RKO (cell line): ENCODE measurements at places on chromosomes 12 and 14.

- DNase-seq, result no peak
These were observed 20.4 kb downstream of the TMTC1 start for GRCh38 chr12:29763301-29763683.

DNA sequence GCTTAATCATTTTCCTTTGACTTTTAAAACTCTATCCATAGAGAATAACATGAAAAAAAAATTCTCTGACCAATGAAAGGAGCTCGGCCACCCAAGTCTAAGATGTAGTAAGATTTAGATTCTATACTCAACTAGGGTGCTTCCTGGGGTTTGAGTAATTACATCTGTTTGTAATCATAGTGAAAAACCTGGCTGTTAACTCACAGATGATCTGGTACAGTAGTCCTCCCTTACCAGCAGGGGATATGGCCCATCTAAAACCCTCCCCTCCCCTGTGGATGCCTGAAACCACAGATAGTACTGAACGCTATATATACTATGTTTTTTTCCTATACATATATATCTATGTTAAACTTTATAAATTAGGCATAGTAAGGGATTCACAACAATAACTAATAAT is 89.2 kb downstream of the DAAM1 start:
- no peak for DNase-seq

GRCh38 chr14:99628887-99629618 is 15.9 kb upstream of the HHIPL1 start:
- peak; percentile 79 for DNase-seq

DNA sequence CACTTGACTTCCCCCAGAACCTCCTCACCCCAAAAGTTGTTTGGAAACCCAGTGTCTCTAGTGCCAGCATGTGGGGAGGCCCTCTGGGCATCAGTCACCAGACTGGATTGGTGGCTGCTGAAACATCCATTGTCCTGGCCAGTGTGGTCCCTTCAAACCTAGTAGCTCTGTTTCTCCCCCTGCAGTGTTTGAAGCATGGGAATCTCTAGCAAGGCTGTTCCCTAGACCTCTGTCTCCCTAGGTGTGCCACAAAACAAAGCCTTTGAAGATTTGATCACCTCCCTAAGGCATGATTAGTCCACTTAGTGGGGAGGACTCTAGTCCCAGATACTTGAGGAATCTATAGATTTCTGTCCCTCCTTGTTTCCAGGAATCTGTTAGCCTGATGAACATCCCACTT is 60.3 kb downstream of the ARF6 start:
- no peak for DNase-seq

GRCh38 chr12:115388139-115388538 is 704.2 kb upstream of the TBX3 start:
- DNase-seq, result no peak

- peak; percentile 99 for DNase-seq
These were observed 156.3 kb downstream of the TMX1 start for GRCh38 chr14:51396222-51396815.

- no peak for DNase-seq
These were observed 78.7 kb upstream of the ZDHHC17 start for GRCh38 chr12:76685246-76685678.

- DNase-seq, result no peak
These were observed 155.4 kb downstream of the C12orf75 start for GRCh38 chr12:105485921-105486320.

DNA sequence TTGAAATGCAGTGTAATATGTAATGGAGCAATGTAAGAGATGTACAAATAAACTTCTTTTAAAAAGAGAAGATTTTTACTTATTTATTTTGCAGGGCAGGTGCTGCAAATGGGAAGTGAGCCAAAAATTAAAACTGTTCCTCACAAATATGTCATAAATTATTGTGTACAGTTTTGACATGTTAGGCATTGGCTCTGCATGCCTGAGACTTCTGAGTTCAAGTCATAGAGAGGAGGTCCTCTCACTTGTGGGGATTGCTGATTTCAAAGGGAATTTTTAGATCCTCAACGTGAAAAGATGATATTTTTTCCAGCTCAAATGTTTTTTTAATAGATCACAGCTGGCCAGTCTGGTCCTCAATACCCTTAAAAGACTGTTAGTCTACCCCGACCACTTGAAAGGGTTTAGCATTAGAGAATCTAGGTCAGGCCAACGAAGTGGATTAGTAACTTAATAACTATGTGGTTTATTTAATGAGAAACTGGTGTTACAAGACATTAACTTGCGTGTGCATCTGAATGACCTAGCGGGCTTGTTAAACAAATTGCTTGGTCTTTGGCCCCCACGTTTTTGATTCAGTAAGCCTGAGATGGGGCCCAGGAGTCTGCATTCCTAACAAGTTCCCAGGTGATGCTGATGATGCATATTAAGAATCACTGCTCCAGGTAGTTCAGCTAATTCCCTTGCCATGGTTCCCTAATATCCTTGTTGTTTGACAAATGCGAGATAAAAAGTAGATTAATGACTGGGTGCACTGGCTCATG is 30.9 kb upstream of the WDR89 start:
- DNase-seq, result no peak

DNA sequence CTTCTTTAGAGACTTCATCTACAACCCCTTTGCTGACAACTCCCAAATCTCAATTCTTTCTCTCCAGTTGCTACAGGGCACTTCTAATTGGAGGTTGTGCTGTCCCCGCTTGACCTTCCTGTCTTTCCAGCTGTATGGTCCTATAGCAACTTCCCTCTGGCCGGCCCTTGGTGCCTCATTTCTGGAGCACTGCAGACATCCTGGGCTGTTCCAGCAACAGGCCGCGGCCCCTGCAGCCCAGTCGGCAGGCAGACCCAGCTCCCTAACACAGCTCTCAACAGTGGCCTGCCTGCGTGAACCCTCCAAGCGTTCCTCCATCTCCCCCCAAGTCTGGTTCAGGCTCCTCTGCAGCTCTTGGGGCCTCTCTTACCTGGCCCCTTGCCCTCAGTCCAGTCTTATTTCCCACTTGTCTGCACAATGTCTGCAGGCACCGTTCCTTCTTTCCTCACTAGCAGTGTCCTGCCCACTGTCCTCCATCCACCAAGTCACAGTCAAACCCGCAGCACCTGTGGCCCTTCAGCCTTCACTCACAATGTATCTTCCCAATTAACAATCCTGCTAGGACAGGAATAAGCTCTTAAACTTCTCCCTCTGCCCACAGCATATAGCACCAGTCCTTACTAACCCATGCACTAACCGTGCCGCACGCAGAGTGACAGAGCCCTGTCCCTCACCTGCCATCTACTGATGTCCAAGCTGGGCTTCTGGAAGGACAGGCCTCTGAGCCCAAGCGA is 1.6 kb upstream of the EML1 start:
- no peak for DNase-seq

GRCh38 chr12:62919838-62920237 is 15.1 kb downstream of the PPM1H start:
- DNase-seq, result peak; percentile 16

GRCh38 chr14:22887990-22888378 is 5.0 kb downstream of the REM2 start:
- no peak for DNase-seq

DNA sequence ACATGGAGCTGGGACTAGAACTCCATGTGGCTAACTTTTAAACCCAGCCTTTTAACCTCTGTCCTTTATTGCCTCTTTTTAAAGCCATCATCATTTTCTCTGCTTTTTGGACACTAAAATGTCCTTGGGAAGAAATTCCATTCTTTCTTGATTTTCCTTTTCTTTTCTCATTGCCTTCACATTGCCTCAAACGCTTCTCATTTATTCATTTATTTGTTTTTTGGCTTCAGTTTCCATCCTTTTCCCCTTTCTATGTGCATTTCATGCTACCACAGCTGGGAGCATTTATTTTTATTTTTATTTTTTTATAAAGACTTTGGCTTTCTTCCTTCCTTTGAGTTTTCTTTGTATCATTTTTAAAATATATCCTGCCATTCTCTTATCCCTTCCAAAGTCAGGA is 212.2 kb downstream of the DACT1 start:
- no peak for DNase-seq

DNA sequence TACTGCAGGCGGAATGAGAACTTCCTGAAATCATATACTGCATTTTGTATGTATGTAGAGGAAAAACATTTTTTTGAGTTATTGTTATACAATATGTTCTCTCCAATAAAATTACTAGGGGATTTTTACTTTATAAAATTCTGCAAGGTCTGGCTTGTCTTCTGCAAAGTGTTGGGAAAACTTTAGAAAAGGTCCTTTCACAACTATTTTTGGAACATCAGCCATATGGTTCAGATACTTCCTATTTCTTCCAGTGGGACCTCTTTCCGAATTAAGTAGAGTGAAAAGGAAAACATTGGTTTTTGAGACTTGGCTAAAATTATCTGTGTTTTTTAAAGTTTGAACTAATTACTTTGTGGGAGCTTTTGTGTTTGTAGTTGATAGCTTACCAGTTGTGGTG is 52.7 kb downstream of the DAAM1 start:
- DNase-seq, result no peak

DNA sequence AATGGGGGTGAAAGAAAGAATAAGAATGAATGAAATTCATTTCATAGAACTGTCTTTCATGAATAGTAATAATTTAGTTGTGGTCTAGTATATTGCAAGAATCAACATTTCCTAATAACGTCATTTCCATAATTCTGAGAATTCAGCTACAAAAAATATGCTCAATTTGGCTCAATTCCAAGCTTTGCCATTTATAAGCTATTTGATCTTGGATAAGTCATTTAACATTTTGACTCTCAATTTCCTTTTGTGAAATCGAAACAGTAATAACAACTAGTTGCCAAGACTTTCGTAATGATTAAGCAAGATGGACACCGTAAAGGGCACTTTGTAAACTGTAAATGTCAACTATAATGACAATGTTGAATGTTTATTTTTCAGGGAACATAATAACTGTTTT is 18.1 kb downstream of the NOS1 start:
- DNase-seq, result no peak

- no peak for DNase-seq
These were observed 12.8 kb upstream of the WSB2 start for GRCh38 chr12:118073768-118074167.

GRCh38 chr14:105135700-105136395 is 32.7 kb downstream of the JAG2 start:
- DNase-seq, result no peak
